MCF 10A (cell line): ENCODE measurements at places on chromosomes 3 and 15. TPM values are rescaled to one million over a fixed set of nuclear protein-coding genes. Genes with fewer than 3 reads are reported as not detected.

SLC28A2 gene
- total RNA-seq: not detected in 2 replicates

TSC22D2 gene
- total RNA-seq: 31.2 and 36.2 TPM in 2 replicates

LRRC31 gene
- not detected in 2 replicates for total RNA-seq

MAPKBP1 gene
- total RNA-seq: 33.2 and 35.0 TPM in 2 replicates

SLC12A1 gene
- total RNA-seq: not detected in 2 replicates

GRCh38 chr3:73245459-73245858 lies 184.0 kb downstream of the EBLN2 start:
- H3K27ac ChIP-seq: no peak overlapping the region
- H3K4me3 ChIP-seq: no peak overlapping the region
- H3K27me3 ChIP-seq: no peaks in the 10 kb centered on the region
- DNase-seq: no peak
- H3K36me3 ChIP-seq: no peaks in the 10 kb centered on the region
- no peaks in the 10 kb centered on the region for H3K4me1 ChIP-seq

DNA sequence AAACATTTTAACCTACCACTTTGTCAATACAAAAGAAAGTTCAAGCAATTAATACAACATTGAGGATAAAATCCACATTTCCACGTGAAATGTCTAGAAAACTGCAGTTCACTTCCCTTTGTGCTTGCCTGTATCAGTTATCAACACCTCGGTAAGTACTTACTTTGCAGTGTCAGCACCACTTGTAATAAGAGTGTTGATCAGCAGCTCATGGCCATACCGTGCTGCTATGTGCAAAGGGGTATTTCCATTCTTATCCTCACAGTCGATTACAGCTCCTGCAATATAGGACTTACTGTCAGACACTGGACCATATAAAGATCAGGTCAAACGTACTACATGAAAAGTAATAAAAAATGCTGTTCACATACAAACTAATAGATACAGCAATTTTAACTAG lies 84.4 kb downstream of the ANKRD28 start:
- DNase-seq: no peak
- H3K4me3 ChIP-seq: no peak overlapping the region
- H3K27ac ChIP-seq: no peak overlapping the region
- no peaks in the 10 kb centered on the region for H3K27me3 ChIP-seq
- peaks cover 8% of the 10 kb centered on the region for H3K4me1 ChIP-seq

DNA sequence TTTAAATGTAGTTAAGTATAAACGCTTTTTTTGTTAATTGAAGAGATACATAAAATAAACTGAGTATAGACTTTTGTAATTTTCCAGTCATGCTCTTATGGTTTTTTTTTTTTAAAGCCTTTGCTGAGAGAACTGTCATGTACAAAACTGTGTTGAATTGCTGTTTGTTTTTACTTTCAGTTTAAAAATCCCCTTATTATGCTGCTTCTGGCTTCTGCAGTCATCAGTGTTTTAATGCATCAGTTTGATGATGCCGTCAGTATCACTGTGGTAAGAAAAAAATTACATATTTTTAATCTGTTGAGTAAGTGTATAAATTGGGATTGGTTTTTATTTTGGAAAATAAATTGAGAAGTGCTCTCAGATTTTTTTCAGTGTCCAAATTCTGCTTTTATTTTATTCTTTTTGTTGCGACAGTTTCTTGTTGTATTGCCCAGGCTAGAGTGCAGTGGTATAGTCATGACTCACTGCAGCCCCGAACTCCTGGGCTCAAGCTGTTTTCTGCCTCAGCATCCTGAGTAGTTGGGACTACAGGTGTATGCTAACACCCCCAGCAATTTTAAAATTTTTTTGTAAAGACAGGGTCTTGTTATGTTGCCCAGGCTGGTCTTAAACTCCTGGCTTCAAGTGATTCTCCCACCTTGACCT lies 40.7 kb downstream of the ATP2C1 start:
- no peak overlapping the region for H3K4me3 ChIP-seq
- no peaks in the 10 kb centered on the region for H3K27me3 ChIP-seq
- DNase-seq: peak; percentile 31
- peaks cover 4% of the 10 kb centered on the region for H3K4me1 ChIP-seq
- peaks cover 23% of the 10 kb centered on the region for H3K36me3 ChIP-seq
- H3K27ac ChIP-seq: no peak overlapping the region

DNA sequence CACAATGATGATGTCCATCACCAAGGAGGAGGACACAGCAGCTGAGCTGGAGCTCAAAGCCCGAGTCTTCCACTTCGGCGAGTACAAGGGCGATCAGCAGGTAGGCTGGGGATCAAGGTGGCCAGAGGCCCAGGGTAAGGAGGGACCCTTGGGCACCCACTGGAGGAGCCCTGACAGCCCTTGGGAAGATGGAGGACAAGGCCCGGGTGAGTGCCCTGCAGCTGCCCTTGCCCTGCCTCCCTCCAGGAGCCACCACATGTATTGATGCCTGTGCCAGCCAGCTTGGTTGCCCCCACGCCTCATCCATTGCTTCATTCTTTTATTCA lies 38.4 kb downstream of the CFAP100 start:
- H3K27me3 ChIP-seq: no peaks in the 10 kb centered on the region
- no peak for DNase-seq
- peaks cover 16% of the 10 kb centered on the region for H3K36me3 ChIP-seq
- no peak overlapping the region for H3K27ac ChIP-seq
- no peak overlapping the region for H3K4me3 ChIP-seq
- peaks cover 5% of the 10 kb centered on the region for H3K4me1 ChIP-seq

GRCh38 chr3:169905404-169905803 lies 6.0 kb upstream of the SAMD7 start:
- H3K27me3 ChIP-seq: no peaks in the 10 kb centered on the region
- H3K4me3 ChIP-seq: no peak overlapping the region
- H3K36me3 ChIP-seq: no peaks in the 10 kb centered on the region
- H3K27ac ChIP-seq: no peak overlapping the region
- H3K4me1 ChIP-seq: no peaks in the 10 kb centered on the region
- DNase-seq: no peak

GRCh38 chr3:194137506-194138474 lies 1.8 kb downstream of the HES1 start:
- H3K27ac ChIP-seq: peak overlapping the region; percentile 74
- peak; percentile 55 for DNase-seq
- H3K27me3 ChIP-seq: no peaks in the 10 kb centered on the region

GRCh38 chr15:66515901-66516322 lies 10.8 kb downstream of the ZWILCH start:
- no peaks in the 10 kb centered on the region for H3K27me3 ChIP-seq
- peaks cover 43% of the 10 kb centered on the region for H3K36me3 ChIP-seq
- H3K4me1 ChIP-seq: no peaks in the 10 kb centered on the region
- H3K27ac ChIP-seq: no peak overlapping the region

- H3K36me3 ChIP-seq: no peaks in the 10 kb centered on the region
- H3K27me3 ChIP-seq: peaks cover 70% of the 10 kb centered on the region
- no peaks in the 10 kb centered on the region for H3K4me1 ChIP-seq
- H3K4me3 ChIP-seq: no peak overlapping the region
- no peak for DNase-seq
- no peak overlapping the region for H3K27ac ChIP-seq
Observed at GRCh38 chr3:10532939-10533736, 27.8 kb upstream of the ATP2B2 start.

GRCh38 chr3:58215317-58216025 lies 4.7 kb upstream of the DNASE1L3 start:
- H3K27ac ChIP-seq: peak overlapping the region; percentile 55
- no peaks in the 10 kb centered on the region for H3K36me3 ChIP-seq
- no peak overlapping the region for H3K4me3 ChIP-seq
- H3K4me1 ChIP-seq: peaks cover 24% of the 10 kb centered on the region
- no peak for DNase-seq

GRCh38 chr3:43818229-43818628 lies 127.5 kb downstream of the ABHD5 start:
- no peaks in the 10 kb centered on the region for H3K4me1 ChIP-seq
- H3K27me3 ChIP-seq: no peaks in the 10 kb centered on the region
- DNase-seq: no peak
- no peak overlapping the region for H3K27ac ChIP-seq
- H3K36me3 ChIP-seq: no peaks in the 10 kb centered on the region

DNA sequence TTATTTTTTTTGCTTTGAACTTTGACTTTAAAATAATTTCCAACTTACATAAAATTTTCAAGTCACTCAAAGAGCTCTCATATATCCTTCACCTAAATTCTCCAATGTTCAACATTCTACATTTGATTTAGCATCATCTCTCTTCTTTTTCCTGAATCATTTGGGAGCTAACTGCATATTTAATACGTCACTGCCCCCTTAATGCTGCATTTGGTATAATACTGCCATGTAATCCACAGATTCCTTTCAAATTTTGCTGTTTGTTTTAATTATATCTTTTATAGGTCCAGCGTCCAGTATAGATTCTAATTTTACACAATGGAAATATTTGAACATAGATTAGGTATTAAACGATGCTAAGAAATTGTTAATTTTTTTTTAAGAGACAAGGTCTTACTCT lies 2.3 kb upstream of the EIF2AK4 start:
- H3K4me1 ChIP-seq: peaks cover 15% of the 10 kb centered on the region
- DNase-seq: no peak
- H3K4me3 ChIP-seq: no peak overlapping the region
- H3K36me3 ChIP-seq: no peaks in the 10 kb centered on the region
- no peak overlapping the region for H3K27ac ChIP-seq

DNA sequence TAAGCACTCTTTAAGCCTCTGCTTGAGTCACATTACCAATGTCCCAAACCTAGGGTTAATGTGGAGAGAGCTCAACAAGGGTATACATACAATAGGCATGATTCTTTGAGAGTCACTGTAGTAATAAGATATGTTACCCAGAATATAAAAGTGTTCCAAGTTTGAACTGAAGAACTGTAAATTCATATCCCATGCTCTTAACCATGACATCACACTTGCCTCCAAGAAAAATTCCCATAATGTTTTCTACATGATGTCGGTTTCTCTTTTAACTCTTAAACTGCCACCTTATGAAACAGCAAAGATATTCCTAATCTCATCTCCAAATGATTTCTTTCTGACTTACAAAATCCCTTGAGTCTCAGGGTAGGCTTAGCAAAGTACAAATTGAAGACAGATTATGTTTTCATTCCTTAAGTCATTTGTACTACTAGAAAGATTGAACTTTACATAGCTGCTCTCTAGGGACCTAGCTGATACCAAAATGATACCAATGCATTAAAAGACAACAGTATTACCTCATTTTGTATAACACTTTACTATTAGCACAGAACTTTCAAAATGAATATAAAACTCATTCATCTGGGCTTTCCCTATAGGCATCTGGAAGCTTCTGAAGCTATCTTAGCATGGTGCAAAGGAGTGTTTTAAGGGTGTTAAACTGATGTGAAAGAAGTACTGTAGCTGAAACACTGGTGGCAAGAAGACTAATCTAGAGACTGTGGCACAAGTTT lies 127.1 kb downstream of the KCNMB2 start:
- no peaks in the 10 kb centered on the region for H3K36me3 ChIP-seq
- DNase-seq: no peak
- no peak overlapping the region for H3K4me3 ChIP-seq
- H3K4me1 ChIP-seq: no peaks in the 10 kb centered on the region
- H3K27me3 ChIP-seq: no peaks in the 10 kb centered on the region
- H3K27ac ChIP-seq: no peak overlapping the region

- no peaks in the 10 kb centered on the region for H3K27me3 ChIP-seq
- H3K4me1 ChIP-seq: peaks cover 10% of the 10 kb centered on the region
- H3K36me3 ChIP-seq: peaks cover 6% of the 10 kb centered on the region
- no peak for DNase-seq
Observed at GRCh38 chr3:119664370-119664769, 4.0 kb upstream of the POPDC2 start.

DNA sequence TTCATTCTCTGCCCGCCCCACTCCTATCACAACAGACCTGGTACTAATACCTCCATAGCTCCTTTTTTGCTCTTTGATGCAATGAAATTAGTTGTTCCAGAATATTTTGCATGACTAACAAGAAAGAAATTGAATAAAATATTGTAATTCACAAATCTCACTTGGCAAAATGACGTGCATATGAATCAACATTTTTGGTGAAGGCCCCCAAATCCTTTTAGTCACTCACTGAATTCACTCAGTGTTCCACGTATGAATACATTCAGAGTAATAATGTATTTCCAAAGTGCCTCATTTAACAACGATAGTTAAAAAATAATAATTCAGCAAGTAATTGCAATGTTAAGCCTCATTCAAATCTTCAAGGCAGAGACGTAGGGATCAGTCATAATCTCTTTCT lies 148.6 kb upstream of the STRIT1 start:
- no peak for DNase-seq
- H3K36me3 ChIP-seq: peaks cover 6% of the 10 kb centered on the region
- H3K27ac ChIP-seq: no peak overlapping the region
- no peak overlapping the region for H3K4me3 ChIP-seq
- H3K27me3 ChIP-seq: no peaks in the 10 kb centered on the region

GRCh38 chr3:13034109-13034800 lies 39.0 kb downstream of the IQSEC1 start:
- no peak overlapping the region for H3K27ac ChIP-seq
- H3K27me3 ChIP-seq: peaks cover 42% of the 10 kb centered on the region
- H3K4me3 ChIP-seq: no peak overlapping the region
- no peaks in the 10 kb centered on the region for H3K36me3 ChIP-seq
- no peak for DNase-seq

GRCh38 chr15:80495401-80495942 lies 91.3 kb downstream of the ARNT2 start:
- H3K36me3 ChIP-seq: no peaks in the 10 kb centered on the region
- no peak overlapping the region for H3K4me3 ChIP-seq
- no peaks in the 10 kb centered on the region for H3K27me3 ChIP-seq
- no peak for DNase-seq
- H3K4me1 ChIP-seq: peaks cover 14% of the 10 kb centered on the region

GRCh38 chr3:66053550-66054094 lies 14.9 kb upstream of the MAGI1 start:
- H3K27ac ChIP-seq: no peak overlapping the region
- no peak overlapping the region for H3K4me3 ChIP-seq
- H3K36me3 ChIP-seq: no peaks in the 10 kb centered on the region
- no peaks in the 10 kb centered on the region for H3K4me1 ChIP-seq
- no peak for DNase-seq

GRCh38 chr15:66774001-66774814 lies 72.2 kb downstream of the SMAD6 start:
- H3K4me3 ChIP-seq: no peak overlapping the region
- no peaks in the 10 kb centered on the region for H3K36me3 ChIP-seq
- H3K27ac ChIP-seq: no peak overlapping the region
- H3K4me1 ChIP-seq: no peaks in the 10 kb centered on the region

DNA sequence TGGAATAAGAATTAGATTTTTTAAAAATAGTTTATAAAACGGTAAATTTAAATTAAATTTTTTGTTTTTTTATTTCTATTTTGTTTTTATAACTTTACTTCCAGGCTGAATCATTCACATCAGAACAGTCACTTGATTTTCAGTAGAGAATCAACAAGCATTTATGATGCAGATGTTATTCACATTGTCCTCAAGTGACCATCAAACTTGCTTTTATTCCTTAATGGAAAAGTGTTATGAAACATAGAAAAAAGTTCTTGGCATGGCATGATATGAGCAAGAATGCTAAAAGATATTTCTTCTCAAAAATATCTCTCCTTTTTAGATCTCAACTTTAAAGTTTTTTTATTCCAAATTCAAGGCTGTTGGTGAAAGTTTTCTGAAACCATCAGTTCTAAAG lies 70.9 kb upstream of the TGFBR2 start:
- no peak for DNase-seq
- no peaks in the 10 kb centered on the region for H3K4me1 ChIP-seq
- H3K4me3 ChIP-seq: no peak overlapping the region
- H3K27me3 ChIP-seq: no peaks in the 10 kb centered on the region
